Left colon (tissue), 2 donors: ENCODE measurements at places on chromosomes 3 and 15.

DNA sequence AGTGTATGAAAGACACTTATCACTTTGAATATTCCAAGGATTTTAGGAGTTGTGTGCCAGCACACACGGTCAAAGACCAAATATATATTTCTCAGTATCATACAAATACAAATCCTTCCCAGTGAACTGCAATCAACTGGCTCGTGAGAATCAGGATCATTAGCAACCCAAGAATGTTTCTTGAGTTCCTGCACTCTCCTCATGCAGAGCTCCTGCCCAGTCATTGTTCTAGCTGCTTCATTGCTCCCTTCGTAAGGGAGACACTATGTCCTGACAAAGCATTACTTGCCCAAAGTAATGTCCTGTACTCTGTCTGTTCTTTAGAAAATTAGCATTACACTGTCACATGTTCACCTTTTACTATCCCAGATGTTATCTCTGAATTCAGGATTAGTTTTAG, 92.0 kb upstream of the SLC4A7 start:
- DNase-seq = no peak

DNA sequence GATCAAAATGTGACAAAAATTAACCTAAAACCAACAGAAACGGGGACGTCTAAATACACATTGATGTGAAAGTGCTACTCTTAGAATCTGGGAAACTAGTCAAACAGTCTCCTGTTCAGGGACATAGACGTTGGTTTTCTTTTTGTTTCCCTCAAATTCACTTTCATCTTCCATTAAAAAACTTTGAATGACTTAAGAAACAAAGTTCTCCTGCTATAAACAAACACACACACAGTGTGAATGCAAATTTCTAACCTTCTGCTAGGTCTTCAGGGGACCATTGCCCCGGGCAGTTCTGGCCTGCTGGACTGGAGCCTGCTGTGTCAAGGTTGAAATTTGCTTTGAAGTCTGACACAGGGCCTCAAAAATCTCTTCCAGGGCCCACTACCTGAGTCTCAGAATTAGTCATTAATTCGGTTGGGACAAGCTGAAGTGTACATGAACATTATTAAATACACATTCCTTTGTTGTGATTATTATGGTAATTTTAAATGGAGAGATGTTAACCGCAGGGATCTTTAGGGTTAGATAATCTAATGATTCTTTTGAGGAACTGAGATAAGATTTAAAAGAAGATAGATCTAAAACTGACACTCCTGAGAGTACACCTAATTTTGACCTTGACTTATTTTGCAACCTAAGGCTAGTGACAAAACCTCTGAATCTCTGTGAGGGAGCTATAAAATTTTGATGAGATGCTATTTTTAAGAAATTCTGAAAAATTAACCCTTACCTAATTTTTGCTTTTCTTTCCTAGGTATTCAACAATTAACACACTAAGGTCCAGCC, 1260.4 kb downstream of the ROBO1 start:
- DNase-seq = no peak

DNA sequence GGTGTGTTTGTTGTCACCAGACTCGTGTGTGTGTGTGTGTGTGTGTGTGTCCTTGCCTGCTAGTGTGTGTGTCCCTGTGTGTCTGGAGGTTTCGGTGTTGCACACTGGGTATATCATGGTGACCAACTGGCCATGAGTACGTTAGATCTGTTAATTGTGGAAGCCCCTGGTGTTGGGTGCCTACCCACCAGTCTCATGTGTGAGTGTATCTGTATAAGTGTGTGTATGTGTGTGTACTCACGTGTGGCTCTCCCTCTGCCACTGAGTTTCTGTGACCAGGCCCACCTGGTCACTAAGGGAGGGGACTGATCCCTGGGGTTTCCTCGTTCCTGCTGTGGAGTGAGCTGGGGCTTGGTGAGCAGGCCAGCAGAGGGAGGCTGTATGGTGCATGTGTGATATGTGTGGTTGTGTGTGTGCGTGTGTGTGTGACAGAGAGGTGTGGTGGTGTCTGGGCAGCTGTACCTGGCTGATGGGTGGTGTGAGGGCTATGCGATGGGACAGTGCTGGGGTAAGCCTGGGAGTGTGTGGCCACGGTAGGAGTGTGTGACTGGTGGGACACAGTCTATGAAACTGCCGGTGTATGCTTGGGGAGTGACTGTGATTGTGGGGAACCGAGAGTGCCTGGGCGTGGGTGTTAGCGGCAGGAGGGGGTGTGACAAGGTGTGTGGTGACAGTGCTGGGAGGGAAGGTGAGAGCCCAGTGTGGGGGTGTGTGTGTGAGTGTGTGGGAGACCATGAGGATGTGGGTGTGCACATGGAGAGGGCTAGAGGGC, 1.8 kb downstream of the PRKCD start:
- peak; percentile 56 for DNase-seq

DNA sequence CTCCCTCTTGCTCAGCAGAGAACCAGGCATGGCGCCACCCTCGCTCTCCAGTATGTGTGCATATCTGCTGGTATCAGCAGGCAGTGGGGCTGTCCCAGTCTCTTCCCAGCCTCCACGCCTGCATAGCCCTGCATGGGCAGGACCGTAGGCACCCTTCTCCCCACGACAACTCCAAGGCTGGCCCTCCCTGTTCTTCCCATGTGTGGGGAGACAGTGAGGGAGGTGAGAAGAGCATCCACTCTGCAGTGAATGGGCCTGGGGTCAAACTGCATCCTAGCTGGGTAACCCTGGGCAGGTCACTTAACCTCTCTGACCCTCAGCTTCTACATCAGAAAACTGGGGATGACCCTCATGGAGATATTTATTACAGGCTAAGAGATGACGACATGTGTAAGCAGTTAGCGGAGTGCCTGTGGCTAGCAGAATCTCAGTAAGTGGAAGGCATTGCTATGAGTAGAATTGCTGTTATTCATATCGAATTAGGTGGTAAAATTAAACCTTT, 13.3 kb upstream of the SSUH2 start:
- no peak for DNase-seq

DNA sequence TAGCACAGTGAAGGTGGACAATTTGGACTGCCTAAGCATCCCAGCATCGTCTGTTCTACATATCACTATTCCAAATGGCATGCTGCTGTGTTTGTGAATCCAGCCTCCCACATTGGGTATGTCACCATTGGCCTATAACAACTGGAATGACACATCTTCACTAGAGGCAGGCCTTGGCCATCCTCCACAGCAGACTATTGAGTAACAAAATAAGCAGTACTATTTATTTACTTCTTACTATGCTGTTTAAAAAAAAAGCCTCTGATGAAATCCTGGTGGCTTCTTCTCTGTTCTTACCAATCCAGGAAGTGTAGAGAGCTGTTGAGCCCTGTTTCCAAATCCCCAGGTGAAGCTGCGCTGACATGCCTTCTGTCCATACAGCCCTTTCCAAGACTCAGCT, 30.6 kb upstream of the CERS3 start:
- no peak for DNase-seq

GRCh38 chr3:188775412-188775811, 396.4 kb upstream of the TPRG1 start:
- no peak for DNase-seq

DNA sequence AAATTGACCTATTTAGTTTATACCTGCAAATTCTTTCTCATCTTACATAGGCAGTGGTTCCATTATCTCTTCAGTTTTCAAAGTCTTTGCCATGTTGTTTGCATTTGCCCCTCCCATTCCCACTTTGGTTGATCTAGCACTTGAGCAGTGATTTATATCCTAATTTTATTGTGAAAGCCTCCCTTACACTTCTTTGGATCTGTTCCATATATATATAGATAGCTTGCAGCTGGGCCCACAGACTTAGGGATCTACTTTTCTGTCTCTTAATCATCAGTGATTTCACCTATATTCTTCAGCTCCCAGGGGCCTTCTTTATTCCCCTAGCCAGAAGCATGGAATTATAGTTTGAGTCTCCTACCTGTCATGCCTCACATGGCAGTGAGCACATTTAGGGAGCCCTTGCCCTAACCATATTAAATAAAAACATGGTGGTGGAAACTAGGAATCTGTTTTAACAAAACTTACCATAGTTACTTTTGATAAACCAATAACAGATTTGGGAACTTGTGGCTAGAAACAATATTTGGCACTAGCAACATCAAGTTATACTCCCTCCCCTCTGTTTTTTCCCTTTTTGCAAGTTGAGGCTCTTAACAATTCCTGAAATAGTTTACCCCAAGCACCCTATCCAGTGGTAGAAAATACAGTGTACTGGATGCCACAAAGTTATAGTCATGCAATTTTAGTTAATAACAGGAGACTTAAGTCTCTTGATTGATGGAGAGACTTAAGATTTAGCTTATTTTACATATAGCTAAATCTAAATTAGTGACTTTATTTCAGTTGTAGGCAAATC, 41.7 kb downstream of the ARIH1 start:
- no peak for DNase-seq
